MM.1S (cell line): ENCODE measurements at places on chromosomes 12 and 14.
A peak's percentile ranks its signal among the peaks of the same experiment; 100 is the strongest.

- H3K4me3 ChIP-seq, result no peak within 1 kb of the TSS
- no peak within 1 kb of the TSS for H3K27ac ChIP-seq
- peaks cover 33% of the 10 kb centered on the region for H3K27me3 ChIP-seq
Observed at GRCh38 chr14:74238974-74239847, at the start of gene VSX2. Gene VSX2 (plus strand): TSS chr14:74239449. CDS start chr14:74239562, 113 bp downstream.

DNA sequence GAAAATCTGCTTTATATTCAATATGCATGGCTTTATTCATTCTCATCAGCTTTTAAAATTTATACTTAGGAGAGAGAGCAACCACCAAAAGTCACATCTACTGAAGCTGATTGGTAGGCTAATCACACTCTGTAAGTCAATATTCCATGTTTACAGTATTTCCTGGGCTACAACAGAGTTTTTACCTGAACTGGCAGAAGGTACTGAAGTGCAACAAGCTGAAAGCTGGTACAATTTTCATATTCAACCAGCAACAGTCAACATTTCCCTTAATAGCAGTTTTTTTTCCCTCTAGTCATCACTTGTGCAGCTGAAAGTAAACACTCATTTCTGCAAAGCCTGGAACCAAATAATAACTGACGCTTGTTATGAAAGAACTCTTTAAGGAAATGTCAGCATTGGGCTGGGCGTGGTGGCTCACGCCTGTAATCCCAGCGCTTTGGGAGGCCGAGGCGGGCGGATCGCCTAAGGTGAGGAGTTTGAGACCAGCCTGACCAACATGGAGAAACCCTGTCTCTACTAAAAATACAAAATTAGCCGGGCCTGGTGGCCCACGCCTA is 12.9 kb downstream of the BRAP start:
- H3K4me3 ChIP-seq, result no peak overlapping the region
- H3K36me3 ChIP-seq, result no peaks in the 10 kb centered on the region
- no peaks in the 10 kb centered on the region for H3K27me3 ChIP-seq
- no peak overlapping the region for H3K27ac ChIP-seq
- DNase-seq, result no peak

DNA sequence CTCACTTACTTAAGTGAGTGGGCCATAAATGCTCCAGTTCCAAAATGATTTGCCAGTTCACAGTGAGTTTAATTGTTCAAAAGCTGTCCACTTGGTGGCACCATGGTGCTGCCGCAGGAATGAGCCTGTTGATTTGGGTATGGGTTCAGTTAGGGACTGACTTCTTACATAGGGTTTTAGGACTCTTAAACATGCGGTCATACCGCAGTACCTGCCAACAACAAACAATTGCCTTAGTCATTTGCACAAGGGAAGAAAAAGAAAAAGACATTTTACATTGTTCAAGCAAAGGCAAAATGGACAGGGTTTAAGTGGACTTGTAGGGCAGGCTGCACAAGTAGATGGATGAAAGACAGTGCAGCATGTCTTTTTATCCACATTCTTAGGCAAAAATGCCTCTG is 80.0 kb upstream of the DBX2 start:
- H3K4me1 ChIP-seq, result no peaks in the 10 kb centered on the region
- DNase-seq, result peak; percentile 76
- no peak overlapping the region for H3K4me3 ChIP-seq
- H3K36me3 ChIP-seq, result no peaks in the 10 kb centered on the region
- H3K27ac ChIP-seq, result no peak overlapping the region
- H3K27me3 ChIP-seq, result no peaks in the 10 kb centered on the region

- no peaks in the 10 kb centered on the region for H3K36me3 ChIP-seq
- H3K4me3 ChIP-seq, result no peak overlapping the region
- no peaks in the 10 kb centered on the region for H3K4me1 ChIP-seq
- no peak for DNase-seq
- H3K27me3 ChIP-seq, result no peaks in the 10 kb centered on the region
- H3K27ac ChIP-seq, result no peak overlapping the region
Observed at GRCh38 chr14:75084513-75084912, 15.1 kb downstream of the ZC2HC1C start.

DNA sequence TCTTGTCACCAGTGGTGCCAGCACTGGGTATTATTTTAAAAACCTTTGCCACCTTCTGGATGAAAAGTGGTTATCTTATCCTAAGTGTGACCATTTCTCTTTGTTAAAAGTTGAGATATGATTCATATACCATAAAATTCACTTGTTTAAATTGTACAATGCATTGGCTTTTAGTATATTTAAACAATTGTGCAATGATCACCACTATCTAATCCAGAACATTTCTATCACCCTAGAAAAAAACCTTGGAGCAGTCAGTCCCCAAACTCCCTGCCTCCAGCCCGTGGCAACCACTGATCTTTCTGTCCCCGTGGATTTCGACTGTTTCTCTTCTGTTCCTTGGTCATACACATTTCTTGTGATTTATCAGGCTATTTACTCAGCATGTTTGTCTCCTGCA is 28.3 kb downstream of the SH2B3 start:
- DNase-seq, result no peak
- H3K4me1 ChIP-seq, result peaks cover 41% of the 10 kb centered on the region
- H3K4me3 ChIP-seq, result peak overlapping the region; percentile 37; the same call in 1 of the 2 replicates
- H3K27ac ChIP-seq, result peak overlapping the region; percentile 89; the same call in 1 of the 2 replicates

- DNase-seq, result no peak
- H3K4me3 ChIP-seq, result no peak overlapping the region
- no peak overlapping the region for H3K27ac ChIP-seq
- H3K4me1 ChIP-seq, result no peaks in the 10 kb centered on the region
- no peaks in the 10 kb centered on the region for H3K36me3 ChIP-seq
- no peaks in the 10 kb centered on the region for H3K27me3 ChIP-seq
Observed at GRCh38 chr12:56935157-56935556, 949 bp upstream of the SDR9C7 start.

- H3K27ac ChIP-seq, result no peak overlapping the region
- no peak overlapping the region for H3K4me3 ChIP-seq
- H3K27me3 ChIP-seq, result no peaks in the 10 kb centered on the region
- no peaks in the 10 kb centered on the region for H3K36me3 ChIP-seq
- DNase-seq, result no peak
Observed at GRCh38 chr12:111438481-111438880, 32.8 kb downstream of the SH2B3 start.

DNA sequence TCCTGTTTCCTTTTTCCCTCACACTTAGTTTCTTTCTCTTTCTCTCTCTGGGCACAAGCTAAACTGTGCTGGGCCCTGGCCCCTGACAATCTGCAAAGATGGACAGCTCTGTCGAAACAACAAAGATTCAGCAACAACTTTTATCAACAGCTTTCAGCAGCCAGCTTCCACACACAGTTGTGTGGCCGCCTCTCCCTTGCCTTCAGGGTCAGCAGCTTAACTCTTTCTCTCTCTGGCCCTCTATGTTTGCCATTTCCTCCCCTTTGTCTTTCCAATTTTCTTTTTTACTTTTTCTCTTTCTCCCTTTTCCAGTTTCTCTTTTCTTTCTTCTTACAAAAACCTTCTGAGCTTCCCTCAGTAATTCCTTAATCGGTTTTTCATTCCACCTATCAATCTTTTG is 43.3 kb downstream of the IQSEC3 start:
- H3K36me3 ChIP-seq, result no peaks in the 10 kb centered on the region
- H3K4me1 ChIP-seq, result peaks cover 25% of the 10 kb centered on the region
- no peak overlapping the region for H3K27ac ChIP-seq

DNA sequence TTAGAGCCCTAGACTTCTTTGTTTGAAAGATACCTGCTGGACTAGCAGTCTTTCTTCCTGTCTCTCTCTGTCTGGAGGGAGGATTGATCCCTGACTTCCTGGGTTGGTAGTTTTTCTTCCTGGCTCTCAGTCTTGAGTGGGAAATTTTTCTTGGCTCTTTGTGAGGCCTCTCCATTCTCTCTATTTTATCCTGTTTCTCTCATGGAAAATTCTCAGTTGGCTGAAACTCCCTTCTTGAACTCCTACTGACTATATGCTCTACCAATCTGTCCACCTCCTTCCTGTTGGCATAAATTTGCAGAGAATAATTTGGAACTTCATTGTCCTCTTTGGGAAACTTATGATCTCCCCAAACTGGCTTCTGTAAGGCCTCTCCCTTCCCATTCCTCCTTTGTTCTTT is 24.1 kb upstream of the MUCL1 start:
- no peaks in the 10 kb centered on the region for H3K4me1 ChIP-seq
- no peak overlapping the region for H3K4me3 ChIP-seq
- no peak for DNase-seq
- no peak overlapping the region for H3K27ac ChIP-seq
- no peaks in the 10 kb centered on the region for H3K36me3 ChIP-seq
- no peaks in the 10 kb centered on the region for H3K27me3 ChIP-seq

DNA sequence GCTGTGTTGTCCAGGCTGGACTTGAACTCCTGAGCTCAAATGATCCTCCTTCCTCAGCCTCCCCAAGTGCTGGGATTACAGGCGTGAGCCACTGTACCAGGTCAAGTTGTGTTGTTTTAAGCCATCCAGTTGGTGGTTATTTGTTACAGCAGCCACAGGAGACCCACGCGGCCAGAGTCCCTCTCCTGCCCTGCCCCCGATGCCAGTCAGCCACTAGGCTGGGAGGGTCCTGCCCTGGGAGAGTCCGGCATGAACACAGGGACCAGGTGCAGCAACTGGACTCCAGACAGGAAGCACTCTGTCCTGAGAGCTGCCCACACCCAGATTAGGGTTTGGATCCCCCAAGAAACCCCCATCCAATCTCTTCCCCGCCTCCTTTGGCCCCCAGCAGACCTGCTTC is 44.1 kb upstream of the FZD10 start:
- no peak overlapping the region for H3K27ac ChIP-seq
- no peak overlapping the region for H3K4me3 ChIP-seq
- no peaks in the 10 kb centered on the region for H3K4me1 ChIP-seq
- no peaks in the 10 kb centered on the region for H3K27me3 ChIP-seq
- no peak for DNase-seq

DNA sequence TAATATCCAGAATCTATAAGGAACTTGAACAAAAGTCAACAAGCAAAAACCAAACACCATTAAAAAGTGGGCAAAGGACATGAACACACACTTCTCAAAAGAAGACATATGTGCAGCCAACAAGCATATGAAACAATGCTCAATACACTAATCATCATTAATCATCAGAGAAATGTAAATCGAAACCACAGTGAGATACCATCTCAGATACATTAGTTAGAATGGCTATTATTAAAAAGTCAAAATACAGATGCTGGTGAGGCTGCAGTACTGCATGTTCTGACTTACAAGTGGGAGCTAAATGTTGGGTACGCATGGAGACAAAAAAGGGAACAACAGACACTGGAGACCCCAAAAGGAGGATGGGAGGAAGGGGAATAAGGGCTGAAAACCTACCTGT is 67.1 kb downstream of the BLTP3B start:
- H3K4me1 ChIP-seq, result no peaks in the 10 kb centered on the region
- no peak overlapping the region for H3K27ac ChIP-seq
- no peaks in the 10 kb centered on the region; the same call in 1 of the 2 replicates for H3K36me3 ChIP-seq
- no peak overlapping the region for H3K4me3 ChIP-seq
- no peak for DNase-seq
- H3K27me3 ChIP-seq, result no peaks in the 10 kb centered on the region

DNA sequence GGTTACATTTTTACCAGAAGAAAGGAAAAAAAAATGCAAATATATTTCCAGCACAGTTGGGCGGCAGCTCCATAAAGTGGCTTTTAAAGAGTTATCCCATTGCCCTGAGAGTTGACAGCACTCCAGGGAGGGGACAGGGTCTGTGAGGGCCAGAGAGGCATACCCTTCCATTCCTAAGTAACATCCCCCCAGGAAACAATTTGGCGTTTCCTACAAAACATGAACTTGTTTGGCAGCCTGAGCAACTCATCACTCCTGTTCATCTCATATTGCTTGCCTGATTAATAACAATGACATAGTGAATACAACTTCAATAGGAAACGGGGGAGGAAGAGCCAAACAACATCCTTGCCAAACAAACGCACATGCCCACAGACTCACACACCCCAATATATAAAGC is 23.3 kb downstream of the TC2N start:
- H3K27ac ChIP-seq, result no peak overlapping the region
- DNase-seq, result no peak
- no peaks in the 10 kb centered on the region for H3K36me3 ChIP-seq
- no peaks in the 10 kb centered on the region for H3K4me1 ChIP-seq

- H3K27me3 ChIP-seq, result no peaks in the 10 kb centered on the region
- no peaks in the 10 kb centered on the region for H3K36me3 ChIP-seq
- peak; percentile 37 for DNase-seq
- no peaks in the 10 kb centered on the region for H3K4me1 ChIP-seq
- H3K27ac ChIP-seq, result no peak overlapping the region
Observed at GRCh38 chr14:45426685-45427282, 173.8 kb upstream of the MIS18BP1 start.

GRCh38 chr12:110684312-110684836 is 4.5 kb downstream of the HVCN1 start:
- H3K27ac ChIP-seq, result no peak overlapping the region
- no peaks in the 10 kb centered on the region for H3K4me1 ChIP-seq
- no peaks in the 10 kb centered on the region for H3K36me3 ChIP-seq
- H3K4me3 ChIP-seq, result no peak overlapping the region
- no peak for DNase-seq
- H3K27me3 ChIP-seq, result no peaks in the 10 kb centered on the region

- no peaks in the 10 kb centered on the region for H3K27me3 ChIP-seq
- no peaks in the 10 kb centered on the region for H3K4me1 ChIP-seq
- H3K36me3 ChIP-seq, result no peaks in the 10 kb centered on the region
- H3K27ac ChIP-seq, result no peak overlapping the region
Observed at GRCh38 chr14:89221109-89221810, 195.8 kb downstream of the FOXN3 start.

DNA sequence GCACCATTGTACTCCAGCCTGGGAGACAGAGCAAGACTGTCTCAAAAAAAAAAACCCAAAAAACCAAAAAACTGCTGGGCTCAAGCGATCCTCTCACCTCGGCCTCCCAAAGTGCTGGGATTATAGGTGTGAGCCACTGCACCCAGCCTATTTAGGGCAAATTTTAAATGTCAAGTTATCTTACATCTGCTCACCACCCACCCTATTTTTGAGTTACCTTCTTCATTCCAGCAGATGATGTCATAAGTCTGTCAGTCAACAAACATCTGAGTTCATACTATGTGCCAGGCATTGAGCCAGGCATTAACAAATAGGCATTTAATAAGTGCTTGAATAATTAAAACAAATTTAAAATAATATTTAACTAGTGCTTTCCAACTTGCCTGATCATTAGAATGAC is 21.5 kb downstream of the BATF start:
- no peaks in the 10 kb centered on the region for H3K36me3 ChIP-seq
- DNase-seq, result no peak
- H3K4me3 ChIP-seq, result no peak overlapping the region
- H3K4me1 ChIP-seq, result no peaks in the 10 kb centered on the region
- H3K27me3 ChIP-seq, result no peaks in the 10 kb centered on the region
- no peak overlapping the region for H3K27ac ChIP-seq

GRCh38 chr12:43884683-43885410 is 49.0 kb downstream of the TMEM117 start:
- no peak for DNase-seq
- H3K4me1 ChIP-seq, result no peaks in the 10 kb centered on the region
- H3K36me3 ChIP-seq, result no peaks in the 10 kb centered on the region
- H3K4me3 ChIP-seq, result no peak overlapping the region
- no peak overlapping the region for H3K27ac ChIP-seq
